ENCODE measurements at places on chromosomes 16 and 17.
A peak's percentile ranks its signal among the peaks of the same experiment; 100 is the strongest.

- no peak for DNase-seq
Measured at GRCh38 chr17:8405499-8406016, 7.9 kb upstream of the RNF222 start.

- DNase-seq: no peak
Measured at GRCh38 chr17:37446027-37446426, 39.3 kb downstream of the TADA2A start.

DNA sequence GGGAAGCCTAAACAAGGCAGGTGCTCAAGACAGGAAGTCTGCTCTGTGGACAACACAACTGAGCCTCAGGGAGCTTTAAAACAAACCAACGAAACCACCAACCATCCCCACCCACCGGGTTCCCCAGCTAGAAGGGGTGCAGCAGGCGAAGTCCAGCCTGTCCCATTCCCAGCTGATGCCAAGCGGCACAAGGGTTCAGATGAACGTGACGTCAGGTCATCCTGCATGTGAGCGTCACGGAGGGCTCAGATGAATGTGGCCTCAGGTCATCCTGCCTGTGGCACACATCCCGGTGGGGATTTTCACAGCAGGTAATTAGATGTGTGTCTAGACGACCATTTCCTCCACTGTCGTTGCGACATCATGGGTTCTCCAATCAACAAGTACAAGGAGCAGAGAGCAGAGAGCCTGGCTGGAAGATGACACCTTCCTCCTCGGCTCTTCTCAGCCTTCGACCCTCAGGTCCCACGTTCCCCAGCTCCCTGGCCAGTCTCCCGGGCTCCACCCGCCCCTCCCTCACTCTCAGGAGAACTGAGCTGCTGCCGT, 246.5 kb downstream of the FOXL1 start:
- no peak for DNase-seq

DNA sequence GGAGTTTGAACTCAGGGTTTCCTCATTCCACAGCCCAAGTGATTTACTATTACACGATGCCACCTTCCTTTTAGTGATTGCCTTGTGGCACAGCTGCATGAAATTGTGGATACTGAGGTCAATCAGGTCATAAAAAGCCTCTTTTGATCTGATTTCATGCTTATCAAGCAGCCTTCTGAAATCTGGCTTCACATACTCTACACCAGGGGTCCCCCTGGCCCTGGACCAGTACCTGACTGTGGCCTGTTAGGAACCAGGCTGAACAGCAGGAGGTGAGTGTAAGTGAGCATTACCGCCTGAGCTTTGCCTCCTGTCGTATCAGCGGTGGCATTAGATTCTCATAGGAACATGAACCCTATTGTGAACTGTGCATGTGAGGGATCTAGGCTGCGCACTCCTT, 13.8 kb downstream of the SLFN5 start:
- no peak for DNase-seq

DNA sequence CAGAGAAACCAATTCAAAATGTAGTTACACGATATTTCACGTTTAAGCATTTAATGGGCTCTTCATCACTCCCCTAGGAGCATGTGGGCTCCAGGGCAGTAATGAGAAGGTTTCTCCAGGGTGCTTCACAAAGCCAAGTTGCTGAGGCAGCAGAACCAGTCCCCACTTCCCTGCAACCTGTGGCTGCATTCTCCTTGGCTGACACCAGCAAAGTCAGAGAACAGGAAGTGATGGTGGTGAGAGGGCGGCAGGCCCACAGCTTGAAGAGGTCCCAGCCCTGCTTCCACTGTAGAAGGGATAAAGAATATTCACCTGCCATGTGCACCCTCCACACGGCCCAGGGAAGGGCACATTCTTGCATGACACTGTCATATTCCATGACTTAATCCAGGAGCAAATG, 133.2 kb downstream of the CBLN1 start:
- DNase-seq: no peak

GRCh38 chr17:81170727-81171494, 4.9 kb upstream of the AATK start:
- peak; percentile 56 for DNase-seq

DNA sequence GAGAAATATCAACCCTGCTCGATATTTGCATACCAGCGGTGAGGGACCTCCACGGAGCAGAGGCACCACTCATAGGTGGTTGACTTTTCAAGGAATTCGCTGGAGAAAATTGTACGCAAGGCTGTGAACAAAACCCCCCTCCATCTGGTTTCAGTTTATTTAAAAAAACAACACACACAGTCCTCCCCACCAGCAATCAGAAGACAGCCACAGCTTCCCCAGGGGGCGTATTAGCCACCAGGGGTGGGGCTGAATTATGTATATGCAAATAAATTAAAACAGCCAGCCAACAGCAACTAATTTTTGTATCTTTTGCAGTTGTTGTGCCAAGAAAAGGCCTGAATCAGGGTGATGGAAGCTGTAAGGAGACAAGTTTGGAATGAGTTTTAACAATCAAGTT, 5.9 kb upstream of the HSD11B2 start:
- DNase-seq: no peak

DNA sequence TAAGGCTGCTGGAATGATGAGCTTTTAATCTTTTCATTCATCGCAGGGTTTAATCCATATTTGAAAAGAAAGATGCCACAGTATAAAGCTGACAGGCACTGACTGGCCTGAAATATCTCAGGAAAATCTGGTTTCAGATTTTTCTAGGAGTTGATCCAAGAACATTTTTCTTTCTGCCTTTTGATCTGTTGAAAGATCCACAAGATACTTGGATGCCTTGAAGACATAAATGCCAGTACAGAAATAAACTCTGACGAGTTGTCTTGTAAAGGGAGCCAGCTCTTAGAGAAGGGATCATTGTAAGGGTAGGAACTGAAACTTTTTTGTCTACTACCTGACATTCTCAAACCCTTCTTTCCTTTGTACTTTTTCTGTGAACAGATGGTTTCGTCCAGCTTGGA, 25.4 kb upstream of the KRT20 start:
- DNase-seq: peak; percentile 52

DNA sequence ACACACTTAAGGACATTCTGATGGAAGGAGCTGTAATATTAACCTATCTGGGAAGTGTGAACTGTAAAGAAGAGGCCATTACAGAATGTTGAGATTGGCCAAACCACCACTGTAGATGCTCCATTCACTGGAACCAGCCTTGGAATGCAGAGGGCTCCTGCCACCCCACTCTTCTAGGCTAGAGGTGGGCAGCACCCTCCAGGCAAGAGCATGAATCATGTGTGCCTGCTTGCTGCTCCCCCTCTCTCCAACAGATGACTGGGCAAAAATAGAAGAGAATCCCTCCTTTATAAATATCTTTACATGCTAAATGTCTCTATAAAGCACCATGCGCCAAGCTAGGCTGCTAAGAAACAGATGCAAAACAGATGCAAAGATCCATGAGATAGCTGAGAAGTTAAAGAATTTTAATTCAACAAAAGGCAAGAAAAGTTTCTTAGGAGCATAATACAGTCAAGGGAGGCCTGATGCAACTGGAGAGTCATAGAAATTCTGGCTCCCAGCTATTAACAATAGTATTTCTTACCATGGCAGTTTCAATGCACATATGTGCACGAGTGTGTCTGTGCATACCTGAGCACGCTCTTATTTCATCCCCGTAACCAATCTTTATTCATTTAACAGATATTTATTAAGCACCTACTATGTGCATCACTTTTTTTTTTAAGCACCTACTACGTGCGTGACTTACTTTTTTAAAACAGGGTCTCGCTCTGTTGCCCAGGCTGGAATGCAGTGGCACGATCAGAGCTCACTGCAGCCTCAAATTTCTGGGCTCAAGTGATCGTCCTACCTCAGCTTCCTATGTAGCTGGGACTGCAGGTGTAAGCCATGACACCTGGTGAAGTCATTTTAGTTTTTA, 53.6 kb downstream of the GRIN2A start:
- no peak for DNase-seq

- DNase-seq: no peak
Measured at GRCh38 chr16:3161235-3162018, 26.6 kb upstream of the OR1F1 start.

DNA sequence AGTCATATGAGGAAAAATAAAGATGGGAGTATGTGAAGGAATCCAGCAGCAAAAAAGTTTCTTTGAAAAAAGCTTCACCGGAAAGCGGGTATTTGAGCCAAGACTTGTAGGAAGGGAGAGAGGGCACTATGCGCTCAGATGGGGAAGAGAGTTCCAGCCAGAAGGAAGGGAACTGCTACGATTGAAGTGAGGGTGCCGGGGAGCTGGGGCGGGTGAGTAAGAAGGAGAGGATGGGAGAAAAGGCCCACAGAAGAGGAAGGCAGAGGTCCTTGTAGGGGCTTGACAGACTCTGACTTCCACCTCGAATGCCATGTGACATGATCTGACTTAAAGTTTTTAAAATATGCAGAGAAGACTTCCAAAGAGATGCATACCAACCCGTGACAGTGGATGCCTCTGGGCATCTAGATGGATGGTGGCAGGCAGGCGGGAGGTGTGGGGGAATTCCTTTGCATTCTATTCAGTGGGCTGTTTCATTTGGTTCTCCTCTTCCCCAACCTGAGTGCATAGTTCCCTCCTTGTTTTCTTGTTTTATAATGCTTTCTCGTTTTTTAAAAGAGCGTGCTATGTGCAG, 44.9 kb downstream of the CDRT4 start:
- DNase-seq: no peak

DNA sequence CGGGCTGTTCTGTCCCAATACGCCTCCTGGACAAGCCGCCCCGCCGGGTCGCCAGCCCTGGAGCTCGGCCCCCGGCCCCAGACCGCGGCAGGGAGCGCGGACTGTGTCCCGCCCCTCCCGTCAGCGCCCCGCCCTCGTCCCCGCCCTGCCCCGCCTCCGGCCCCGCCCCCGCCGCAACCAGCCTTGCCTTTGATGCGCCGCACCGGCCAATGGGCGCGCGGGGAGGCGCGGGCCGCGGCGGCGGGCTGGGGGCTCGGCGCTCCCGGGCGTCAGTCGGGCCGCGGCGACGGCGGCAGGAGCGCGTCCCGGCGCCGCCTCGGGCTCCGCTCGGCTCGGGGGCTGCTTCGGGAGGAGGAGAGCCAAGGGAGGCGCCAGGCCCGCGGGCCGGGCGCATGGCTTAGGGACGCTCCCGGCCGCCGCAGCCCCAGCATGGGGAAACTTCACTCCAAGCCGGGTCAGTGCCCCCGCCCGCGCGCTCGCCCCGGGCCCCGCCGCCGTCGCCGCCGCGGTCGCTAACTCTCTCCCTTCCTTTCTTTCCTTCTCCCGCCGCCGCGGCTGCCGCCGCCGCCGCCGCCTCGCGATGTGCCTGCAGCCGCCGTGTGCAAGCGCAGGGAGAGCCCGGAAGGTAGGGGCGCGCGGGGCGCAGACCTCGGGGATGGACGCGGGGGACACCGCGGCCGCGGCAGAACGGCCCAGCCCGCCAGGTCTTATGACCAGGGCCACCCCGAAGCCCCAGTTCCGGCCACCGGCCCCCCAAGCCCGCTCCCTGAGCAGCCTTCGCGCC, at the start of gene NKD1:
Gene NKD1 (plus strand): TSS at position 272 of the 784 bp plus-strand sequence. CDS start 158 bp downstream, at position 430.
- DNase-seq: peak; percentile 46

DNA sequence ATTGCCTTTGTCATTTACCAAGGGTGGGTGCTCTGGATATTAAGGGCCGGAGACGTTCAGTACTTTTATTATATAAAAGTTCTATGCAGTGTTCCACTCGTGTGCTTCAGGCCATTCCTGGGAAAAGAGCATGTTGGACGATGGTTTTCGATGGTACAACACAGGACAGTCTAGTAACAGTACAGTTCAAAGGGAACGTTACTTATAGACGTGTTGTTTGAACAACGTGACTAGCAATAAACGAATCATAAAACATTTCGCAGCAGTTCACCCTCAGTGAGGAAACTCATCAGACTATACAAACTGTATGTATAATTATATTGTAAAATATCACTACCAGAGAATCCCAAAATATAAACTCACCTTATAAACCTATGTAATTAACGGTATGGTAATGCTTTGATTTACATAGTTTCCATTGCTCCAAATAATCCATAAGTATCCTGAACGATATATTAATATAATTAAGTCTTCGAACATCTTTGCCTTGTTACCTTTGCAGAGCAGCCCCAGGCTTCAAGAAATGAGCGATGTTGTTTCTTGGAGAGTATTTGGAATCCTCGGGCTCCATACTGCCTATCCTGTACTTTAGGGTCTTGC, 589 bp downstream of the NMT1 start:
- DNase-seq: no peak

DNA sequence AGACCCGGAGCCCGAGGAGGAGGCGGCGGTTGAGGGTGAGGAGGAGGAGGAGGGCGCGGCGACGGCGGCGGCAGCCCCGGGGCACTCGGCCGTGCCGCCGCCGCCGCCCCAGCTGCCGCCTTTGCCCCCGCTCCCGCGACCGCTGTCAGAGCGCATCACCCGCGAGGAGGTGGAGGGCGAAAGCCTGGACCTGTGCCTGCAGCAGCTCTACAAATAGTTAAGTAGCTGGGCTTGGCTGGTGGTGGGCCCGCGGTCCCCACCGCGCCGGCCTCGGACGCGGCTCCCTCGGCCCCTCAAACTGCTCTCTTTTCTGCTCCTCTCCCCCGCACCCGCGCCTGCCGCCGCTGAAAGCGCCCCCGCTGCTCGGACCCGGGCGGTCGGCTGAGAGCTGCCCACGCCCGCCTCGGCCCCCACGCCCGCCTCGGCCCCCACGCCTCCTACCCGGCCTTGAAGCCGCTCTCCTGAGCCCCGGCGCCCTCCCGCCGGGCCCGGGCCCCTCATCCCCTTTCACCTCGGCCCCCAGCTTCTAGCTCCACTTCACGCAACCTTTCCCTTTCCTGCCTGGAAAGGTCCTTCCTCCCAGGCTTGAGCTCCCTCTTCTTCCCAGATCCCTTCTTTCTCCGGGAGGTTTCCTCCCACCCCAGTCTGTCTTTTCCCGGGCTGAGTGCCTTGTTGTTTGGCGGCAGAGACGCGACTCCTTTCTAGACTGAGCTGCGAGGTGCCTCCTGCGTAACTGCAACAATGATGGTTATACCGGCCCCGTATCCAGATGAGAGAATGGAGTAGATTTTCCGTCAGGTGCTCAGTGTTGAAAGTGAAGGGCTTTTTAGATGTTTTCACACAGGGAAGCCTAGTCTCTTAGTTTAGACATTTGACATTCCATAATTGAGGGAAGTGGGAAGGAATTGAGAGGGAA, 850 bp downstream of the PPM1E start:
- DNase-seq: peak; percentile 10

GRCh38 chr17:39084558-39084957, 66.9 kb downstream of the PLXDC1 start:
- DNase-seq: no peak

- DNase-seq: no peak
Measured at GRCh38 chr16:64450177-64450576, 671.7 kb downstream of the CDH11 start.

- DNase-seq: no peak
Measured at GRCh38 chr17:8697323-8697741, 47.3 kb downstream of the CCDC42 start.

DNA sequence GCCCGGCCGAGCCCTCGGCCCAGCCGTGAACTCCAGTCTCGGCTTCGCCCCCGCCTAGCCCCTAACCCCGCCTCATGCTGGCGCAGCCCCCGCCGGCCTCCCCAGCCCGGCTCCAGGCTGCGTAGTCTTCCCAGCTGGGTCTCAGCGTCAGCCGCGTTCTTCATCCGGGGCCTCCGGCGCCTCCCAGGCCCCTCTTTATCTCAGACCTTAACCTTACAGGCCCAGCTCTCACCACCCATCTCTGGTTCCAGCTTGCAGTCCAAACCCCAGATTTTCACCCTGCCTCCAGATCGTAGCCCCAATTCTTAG, at the start of gene PROCA1:
Gene PROCA1 (minus strand): TSS at position 166 of the 309 bp plus-strand sequence. CDS start 228 bp downstream, outside the sequence.
- no peak for DNase-seq

All from myocyte (in vitro differentiated cells).